HepG2 (cell line): ENCODE measurements at places on chromosomes 1 and 21.

DNA sequence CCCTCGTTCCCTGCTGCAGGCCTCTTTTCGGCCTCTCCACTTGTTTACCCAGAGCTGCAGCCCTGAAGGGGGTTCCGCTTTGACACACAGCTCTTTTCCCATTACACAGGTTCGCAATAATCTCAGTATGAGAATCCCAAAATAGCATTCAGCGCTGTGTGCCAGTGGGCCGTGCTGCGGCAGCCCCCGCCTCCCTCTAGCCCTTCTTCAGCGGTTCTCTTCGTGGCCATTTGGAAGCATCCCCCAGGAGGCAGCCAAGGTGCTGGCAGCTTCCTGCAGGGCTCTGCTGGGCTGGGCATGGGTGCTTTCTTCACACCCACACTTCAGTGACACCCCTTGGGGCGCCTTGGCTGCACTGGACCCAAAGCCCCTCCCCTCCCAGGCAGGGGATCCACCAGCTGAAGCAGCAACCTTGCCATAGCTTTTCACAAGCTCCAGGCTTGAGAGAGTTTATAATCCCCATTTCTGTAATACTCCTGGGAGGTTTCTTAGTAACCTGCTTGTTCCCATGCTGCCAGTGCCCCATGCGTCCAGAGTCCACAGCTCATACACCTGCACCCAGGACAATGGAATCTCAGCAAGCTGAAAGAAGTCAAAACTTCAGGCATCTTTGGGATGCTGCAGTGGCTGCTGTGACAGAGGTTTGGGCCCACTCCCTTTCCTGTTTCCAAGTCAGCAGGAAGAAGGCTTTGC lies 8.1 kb downstream of the NCF2 start:
- no peak for DNase-seq

GRCh38 chr1:17601643-17602382 lies 62.3 kb downstream of the ARHGEF10L start:
- DNase-seq: no peak

DNA sequence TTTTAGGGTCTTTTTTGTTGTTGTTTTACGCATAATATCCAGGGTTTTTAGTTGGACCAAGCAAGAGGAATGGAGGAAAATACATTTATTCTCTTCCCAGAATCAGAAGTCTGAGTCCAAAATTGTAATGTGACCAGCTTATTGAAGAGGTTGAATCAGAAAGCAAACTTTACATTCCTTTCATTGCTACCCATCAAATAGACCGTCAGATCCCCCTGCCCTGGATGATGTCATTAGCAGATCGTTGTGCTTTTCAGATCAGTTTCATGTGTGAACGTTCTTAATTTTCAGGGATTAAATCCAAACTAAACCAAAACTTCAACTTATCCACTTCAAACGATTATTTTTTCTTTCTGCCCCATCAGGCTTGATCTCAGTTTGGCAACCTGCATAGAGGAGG lies 85.7 kb upstream of the NGF start:
- DNase-seq: no peak

GRCh38 chr1:36160949-36161485 lies 5.1 kb downstream of the MAP7D1 start:
- no peak for DNase-seq

DNA sequence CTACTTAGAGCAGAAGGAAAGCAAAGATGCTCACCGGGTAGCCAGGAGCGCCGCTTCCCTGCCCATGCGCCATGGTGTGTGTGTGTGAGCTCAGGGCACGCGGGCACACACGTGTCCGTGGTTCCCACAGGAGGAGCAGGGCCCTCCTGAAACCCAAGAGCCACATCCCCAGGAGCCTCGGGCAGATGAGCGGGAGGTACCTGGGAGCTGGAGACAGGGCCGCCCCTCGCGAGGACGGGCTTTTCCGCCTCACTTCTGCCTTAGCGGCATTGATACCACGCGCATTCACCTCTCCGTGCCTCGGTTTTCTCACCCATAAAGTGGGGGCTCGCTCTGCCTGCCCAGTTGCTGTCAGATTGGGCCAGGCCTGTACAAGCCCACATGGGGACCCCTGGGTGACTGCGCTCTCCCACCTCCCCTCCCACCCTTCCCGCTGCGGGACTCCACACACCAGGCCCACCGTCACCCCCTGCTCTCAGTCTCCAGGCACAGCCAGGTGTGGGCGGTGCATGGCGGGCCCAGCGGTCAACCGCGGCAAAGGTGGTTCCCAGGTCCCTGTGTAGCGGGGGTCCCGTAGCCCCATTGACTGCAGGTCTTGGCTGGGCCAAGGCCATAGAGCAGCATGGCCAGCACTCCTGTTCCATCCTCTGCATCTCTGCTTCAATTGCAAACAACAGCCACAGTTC lies 66.3 kb downstream of the SIK1 start:
- DNase-seq: no peak
